ENCODE measurements at places on chromosomes 2 and 18.

- DNase-seq: no peak
These were observed 242.0 kb upstream of the LYPD1 start for GRCh38 chr2:132911726-132912724.

DNA sequence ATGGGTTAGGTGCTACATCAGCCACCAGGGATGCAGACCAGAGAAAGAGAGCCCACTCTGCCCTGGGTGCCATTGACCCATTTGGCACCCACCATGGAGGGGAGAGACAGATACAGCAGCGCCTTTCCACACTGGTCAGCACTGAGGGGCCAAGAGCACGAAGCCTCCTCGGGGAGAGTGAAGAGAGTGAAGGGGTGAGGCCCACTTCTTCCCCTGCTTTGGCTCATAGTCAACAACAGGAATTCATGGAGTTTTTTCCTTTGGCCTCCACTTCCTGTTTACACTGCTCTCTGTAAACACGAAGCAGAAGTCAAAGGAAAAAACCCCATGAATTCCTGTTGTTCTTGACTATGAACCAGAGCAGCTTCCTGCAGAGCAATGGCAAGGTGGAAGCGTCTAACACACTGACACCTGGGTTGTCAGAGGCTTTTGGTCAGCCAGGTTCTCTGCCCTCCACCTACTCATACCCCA, 80.0 kb downstream of the CCDC93 start:
- DNase-seq: no peak

GRCh38 chr2:36463365-36463764, 107.8 kb downstream of the CRIM1 start:
- DNase-seq: no peak

DNA sequence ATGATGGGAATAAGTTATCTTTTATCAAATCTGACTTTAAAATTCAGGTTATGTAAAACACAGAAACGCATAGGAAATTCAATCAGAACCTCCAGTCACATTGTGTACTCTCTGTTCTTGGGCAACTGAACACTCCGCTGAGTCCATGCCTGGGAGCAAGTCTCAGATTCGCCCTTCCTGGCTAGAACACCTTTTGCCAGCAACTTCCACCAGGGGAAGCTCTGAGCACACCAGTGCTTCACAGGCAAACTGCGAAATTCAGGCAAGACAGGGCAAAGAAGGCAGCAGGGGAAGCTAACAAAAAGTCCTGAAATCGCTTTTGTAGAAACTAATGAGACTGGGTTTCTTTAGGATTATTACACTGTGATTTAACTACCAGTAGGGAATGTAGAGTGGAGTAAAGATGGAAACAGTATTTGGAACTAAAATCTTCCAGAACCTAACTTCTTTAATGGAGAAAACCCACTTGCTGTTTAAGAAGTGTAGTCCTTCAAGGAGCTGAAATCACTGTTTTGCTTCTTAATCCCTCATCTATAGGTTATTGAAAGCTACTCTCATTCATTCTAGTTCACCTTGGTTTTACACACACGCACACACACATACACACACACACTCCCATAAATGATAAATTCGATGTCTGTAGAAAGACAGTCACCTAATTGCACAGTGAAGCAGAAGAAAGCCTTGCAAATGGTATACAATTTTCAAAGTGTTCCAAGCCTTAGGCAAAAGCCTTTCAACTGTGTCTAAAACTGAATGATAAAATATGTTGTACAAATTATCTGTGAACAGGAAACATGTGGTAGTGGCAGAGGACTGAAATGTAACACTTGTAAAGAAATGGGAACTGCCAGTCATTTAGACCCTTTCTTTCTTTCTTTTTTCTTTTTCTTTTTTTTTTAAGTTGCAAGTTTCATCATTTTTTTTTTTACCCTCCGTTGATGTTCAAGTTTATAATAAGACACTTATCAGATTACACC, 214.5 kb downstream of the TMEM182 start:
- peak; percentile 52 for DNase-seq

- no peak for DNase-seq
These were observed 62.0 kb upstream of the ST3GAL5 start for GRCh38 chr2:85950743-85951142.

DNA sequence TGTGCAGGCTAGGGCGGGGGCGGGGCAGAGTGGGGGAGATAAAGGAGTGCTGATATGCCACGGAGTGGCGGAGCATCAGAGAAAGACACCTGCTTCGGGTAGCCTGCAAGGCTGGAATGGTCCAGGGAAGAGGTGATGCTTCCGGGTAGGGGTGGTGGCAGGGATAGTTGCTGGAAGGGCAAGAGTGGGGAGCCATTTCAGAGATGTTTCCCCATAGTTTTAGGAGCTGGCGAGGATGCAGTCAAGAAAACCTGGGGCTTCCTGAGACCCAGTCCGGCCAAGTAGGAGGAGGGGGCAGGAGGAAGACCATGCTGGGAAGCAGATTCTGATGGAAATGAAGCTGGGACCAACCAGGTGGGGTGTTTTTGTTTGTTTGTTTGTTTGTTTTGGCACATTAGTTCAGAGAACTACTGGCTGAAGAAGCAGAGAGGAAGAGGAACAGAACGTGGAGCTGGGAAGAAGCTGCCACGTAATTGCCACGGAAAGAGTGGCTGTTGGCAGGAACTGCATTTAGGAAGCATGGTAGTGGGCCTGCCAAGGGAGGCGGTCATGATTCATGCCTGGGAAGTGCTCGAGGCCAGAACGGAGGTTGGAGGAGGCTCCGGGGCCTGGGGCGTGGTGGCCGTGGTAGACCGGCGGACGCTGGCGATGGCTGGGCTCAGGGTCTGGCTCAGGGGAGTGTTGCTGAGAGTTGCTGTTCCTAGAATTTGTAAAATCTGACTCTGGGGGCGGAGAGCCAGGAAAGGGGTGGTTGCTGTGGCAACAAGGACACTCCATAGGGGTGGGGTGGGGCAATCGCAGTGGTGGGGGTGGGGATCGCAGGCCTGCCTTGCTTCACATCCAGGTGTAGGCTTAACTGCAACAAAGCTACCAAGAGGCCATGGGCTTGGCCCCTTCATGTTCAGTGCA, 8.6 kb upstream of the INPP5D start:
- no peak for DNase-seq

GRCh38 chr2:157327200-157327599, 1.6 kb upstream of the ERMN start:
- no peak for DNase-seq

DNA sequence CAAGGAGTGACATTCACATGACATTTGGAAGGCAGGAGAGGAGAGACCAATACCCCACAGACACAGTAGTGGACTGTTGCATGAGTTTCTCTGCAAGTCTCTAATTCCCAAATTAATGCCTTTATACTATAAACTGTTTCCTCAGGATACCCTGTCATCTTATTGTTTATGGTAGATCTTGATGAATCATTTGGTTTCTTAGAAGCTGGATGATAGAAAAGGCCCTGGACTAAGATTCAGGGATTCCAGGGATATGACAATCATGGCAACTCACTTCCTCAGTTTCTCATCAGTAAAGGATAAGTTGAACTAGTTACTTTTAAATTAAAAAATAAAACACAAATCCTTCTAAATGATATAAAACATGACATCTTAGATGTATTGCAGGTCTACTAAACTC, 292.5 kb downstream of the TDRD15 start:
- DNase-seq: no peak

- no peak for DNase-seq
These were observed 45.5 kb upstream of the MSH2 start for GRCh38 chr2:47357483-47357882.

GRCh38 chr2:202172439-202173211, 65.8 kb downstream of the SUMO1 start:
- DNase-seq: no peak

DNA sequence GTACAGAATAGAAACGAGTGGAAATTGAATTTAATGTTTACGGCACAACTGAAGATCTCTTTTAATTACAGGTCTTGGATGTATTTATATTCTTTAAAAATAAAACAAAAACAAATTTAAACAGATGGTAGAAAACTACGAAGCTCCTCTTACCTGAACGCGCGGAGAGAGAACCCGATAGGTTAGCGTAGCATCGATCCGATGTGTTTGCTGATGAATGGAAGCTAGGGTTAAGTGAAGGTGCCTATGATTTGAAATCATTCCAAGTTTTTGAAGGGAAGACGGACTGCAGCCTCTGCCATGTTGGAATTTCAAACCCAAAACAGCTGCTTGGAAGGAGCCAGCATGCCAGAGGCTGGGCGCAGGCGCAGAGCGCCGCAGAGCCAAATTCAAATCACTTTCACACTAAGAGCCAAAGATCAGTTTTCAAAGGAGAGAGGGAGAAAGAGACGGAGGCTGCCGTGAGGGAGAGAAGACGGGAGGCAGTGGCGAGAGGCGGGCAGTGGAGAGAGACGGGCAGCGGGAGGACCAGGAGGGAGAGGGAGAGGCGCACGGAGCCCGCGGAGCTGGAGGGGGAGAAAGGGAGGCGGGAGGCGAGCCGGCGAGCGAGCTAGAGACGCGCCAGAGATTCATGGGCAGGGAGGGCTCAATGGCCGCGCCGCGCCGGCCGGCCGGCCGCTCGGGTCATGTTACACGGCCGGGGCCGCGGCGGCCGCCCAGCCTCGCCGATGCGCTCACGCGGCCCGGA, at the start of gene FIGN:
FIGN (minus strand) TSS at position 324 of the 748 bp plus-strand sequence. CDS start 1,081 bp downstream, outside the sequence.
- no peak for DNase-seq

- no peak for DNase-seq
These were observed 773.9 kb downstream of the BCL11A start for GRCh38 chr2:59779571-59779970.

DNA sequence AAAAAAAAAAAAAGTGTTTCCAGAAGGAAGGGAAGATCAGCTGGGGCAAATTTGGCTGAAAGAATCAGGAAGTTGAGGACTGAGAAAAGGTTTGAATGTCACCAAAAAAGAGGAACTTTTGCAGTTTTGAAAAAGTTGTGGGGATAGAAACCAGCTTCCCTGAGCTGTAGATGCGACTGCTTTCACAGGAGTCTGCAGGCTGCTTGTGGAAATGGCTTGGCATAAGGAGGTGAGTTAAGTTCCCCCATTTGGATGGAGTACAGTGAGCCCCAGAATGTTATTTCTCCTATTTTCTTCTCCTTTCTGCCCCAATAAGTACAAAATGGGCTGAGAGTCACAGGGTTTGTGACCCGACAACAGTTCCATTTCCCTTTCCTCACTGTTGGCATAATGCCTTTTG, 16.5 kb upstream of the ME2 start:
- DNase-seq: peak; percentile 73

DNA sequence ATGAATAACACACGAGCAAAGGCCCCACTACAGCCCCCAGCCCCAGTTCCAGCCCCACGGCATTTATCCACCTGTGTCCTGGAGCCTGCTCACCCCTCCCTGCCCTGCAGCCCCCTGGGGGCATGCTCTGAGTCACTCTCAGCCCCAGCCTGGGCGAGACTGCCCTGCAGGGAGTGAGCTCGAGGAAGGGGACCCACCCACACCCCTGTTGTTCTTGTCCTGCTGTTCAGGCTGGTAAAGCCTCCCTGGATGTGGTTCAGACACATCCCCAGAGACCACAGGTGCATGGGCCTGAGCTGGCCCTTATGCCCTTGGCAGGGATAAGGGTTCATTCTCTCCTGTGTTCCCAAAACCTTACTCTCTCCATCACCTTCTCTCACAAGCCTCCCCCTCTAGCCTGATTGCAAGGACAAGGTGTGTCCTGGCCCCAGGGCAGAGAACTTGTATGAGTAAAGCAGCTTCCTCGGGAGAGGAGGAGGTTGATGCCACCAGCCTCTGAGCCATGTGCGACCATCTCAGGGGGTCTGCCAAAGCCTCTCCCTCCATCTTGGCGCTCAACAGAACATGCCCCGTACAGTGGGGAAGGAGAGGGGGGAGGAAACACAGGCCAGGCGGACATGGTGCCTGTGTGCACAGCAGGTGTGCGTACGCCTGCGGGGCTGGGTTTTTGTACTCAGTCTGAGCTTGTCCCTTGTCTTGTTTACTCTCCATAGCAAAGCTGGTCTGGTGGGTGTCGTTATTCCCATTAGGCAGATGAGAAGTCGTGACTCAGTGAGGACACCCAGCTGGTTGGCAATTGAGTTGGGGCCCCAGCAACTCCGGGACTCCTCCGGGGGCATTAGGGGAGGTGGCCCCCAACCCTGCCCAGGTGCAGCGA, 64.4 kb downstream of the CIB4 start:
- no peak for DNase-seq

DNA sequence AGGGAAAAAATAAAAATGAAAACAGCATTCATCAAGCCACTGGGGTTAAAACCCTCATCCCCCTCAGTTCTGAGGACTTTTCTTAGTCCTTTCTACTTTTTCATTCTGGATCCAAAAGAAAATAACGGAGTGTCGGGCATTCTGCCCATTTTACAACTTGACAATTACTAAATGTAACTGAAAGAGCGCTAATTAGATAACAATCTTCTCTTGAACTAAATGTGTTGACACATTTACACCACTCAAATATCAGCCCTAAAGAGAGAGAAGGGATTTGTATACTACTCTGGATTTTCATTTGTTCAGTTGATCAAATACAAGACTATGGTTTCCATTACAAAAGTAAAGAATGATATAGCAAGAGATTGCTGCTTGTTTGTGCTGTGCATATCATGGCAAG, 27.5 kb downstream of the ABCA12 start:
- DNase-seq: no peak

- DNase-seq: no peak
These were observed 355.2 kb upstream of the TRIB2 start for GRCh38 chr2:12361506-12361905.

DNA sequence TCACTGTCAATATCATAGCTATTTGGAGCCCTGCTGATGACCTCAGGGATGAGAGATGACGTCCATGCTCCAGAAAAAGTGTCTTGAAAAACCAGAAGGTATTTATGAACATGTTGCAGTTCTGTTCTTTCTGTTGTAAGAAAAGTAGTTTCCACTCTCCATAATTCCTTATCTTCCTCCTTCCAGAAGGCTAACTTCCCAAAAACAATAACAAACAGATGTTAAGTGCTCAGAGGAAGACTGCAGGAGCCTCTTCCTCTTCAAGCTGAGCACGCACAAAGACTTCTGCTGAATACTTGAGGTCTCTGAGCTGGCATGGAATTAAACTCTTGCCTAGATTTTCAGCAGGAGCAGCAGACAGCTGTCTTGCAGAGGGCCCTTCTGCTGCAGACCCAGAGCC, 434.5 kb upstream of the KLHL29 start:
- DNase-seq: no peak

All from AML-193 (cell line).